ENCODE measurements at places on chromosomes 16 and 17.

- H3K4me1 ChIP-seq: no peaks in the 10 kb centered on the region
- no peak overlapping the region for H3K27ac ChIP-seq
- H3K4me3 ChIP-seq: no peak overlapping the region
- H3K36me3 ChIP-seq: no peaks in the 10 kb centered on the region
- no peaks in the 10 kb centered on the region for H3K27me3 ChIP-seq
Observed at GRCh38 chr17:61128661-61129115, 271.0 kb upstream of the TBX2 start.

- no peaks in the 10 kb centered on the region for H3K27me3 ChIP-seq
- H3K36me3 ChIP-seq: no peaks in the 10 kb centered on the region
- no peak overlapping the region for H3K27ac ChIP-seq
- DNase-seq: peak; percentile 21
Observed at GRCh38 chr16:27639561-27640276, 89.8 kb downstream of the KATNIP start.

GRCh38 chr17:53137869-53138268 is 684.9 kb upstream of the KIF2B start:
- no peak for DNase-seq
- no peaks in the 10 kb centered on the region for H3K4me1 ChIP-seq

DNA sequence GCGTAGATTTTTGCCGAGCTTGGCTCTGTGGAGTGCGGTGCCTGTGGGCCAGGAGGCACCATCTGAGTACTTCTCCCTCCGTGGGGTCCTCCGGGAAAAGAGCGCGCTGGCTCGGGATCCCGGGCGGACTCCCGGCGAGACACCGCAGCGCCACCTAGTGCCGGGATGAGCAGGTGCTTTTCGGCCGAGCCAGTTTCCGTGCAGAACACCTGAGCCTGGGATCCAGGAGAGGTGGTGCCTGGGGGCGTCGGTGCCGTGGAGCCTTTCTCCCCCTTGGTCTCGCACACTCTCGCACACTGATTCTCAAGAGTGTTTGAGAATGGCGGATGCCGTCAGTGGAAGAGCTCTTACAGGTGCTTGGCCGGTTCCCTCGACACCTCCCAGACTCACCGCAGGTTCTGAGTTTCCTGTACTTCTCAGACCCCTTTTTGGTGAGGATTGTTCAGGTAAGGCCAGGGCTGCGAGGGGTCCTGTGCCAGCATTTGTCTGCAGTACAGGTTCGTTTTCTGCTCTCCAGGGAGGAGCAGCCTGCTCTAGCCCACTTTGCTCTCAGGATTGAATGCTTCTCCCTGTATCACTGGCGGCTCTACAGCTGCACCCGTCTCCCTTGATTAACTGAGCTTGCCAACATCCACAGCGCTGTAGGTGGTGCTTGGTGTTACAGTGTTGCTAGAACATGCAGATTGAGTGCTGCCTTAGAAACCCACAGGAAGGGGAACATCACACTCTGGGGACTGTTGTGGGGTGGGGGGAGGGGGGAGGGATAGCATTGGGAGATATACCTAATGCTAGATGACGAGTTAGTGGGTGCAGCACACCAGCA is 23.3 kb downstream of the TBCD start:
- H3K27me3 ChIP-seq: no peaks in the 10 kb centered on the region
- H3K4me1 ChIP-seq: no peaks in the 10 kb centered on the region
- no peak overlapping the region for H3K4me3 ChIP-seq
- DNase-seq: peak; percentile 24
- H3K36me3 ChIP-seq: peaks cover 10% of the 10 kb centered on the region

DNA sequence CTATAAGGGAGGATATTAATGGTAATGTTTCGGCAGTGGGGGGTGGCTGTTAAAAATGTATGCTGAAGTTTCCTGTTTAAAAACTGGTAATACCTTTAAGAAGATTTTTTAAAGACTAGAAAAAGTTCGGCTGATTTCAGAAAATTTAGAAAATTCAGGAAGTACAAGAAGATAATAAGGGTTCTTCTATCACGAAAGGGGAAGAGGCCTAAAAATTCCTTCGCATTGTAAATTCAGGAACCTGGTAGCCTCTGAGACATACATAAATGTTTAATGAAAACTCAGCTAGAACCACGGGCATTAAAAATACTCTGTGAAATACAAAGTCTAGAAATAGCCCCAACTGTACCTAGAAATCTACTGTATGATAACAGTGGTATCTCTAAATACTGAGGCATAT is 181.2 kb downstream of the PARN start:
- H3K4me3 ChIP-seq: no peak overlapping the region
- H3K27ac ChIP-seq: no peak overlapping the region
- H3K27me3 ChIP-seq: no peaks in the 10 kb centered on the region
- DNase-seq: no peak
- peaks cover 4% of the 10 kb centered on the region for H3K4me1 ChIP-seq

DNA sequence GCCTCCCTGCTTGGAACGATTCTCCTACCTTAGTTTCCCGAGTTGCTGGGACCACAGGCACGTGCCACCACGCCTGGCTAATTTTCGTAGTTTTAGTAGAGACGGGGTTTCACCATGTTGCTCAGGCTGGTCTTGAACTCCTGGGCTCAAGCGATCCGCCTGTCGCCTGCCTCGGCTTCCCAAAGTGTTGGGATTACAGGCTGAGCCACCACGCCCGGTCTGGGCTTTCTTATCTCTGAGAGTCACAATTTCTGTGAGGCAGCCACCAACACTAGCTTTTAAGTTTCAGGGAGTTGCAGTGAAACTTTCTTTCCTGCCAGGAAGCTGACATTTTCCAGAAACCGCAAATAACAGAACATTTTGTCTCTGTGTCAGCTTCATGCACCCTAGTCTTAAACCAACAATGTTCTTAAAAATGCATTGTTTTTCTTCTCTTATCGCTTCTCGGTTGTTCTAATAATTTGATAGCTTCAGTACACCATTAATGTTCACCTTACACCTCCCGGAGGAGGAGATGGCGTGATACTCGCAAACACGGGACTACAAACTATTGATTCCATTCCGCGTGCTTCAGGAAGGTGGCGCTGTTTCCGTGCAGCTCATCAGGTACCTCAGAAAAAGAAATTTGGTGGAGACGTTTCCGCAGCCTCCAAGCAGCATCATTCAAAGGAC is 7.4 kb upstream of the DHRS7B start:
- H3K36me3 ChIP-seq: no peaks in the 10 kb centered on the region
- peak; percentile 74 for DNase-seq
- no peak overlapping the region for H3K27ac ChIP-seq
- H3K4me1 ChIP-seq: peaks cover 10% of the 10 kb centered on the region
- no peak overlapping the region for H3K4me3 ChIP-seq

GRCh38 chr16:11784038-11784369 is 13.1 kb downstream of the ZC3H7A start:
- H3K27ac ChIP-seq: no peak overlapping the region
- no peaks in the 10 kb centered on the region for H3K27me3 ChIP-seq
- H3K4me1 ChIP-seq: peaks cover 11% of the 10 kb centered on the region
- DNase-seq: no peak

DNA sequence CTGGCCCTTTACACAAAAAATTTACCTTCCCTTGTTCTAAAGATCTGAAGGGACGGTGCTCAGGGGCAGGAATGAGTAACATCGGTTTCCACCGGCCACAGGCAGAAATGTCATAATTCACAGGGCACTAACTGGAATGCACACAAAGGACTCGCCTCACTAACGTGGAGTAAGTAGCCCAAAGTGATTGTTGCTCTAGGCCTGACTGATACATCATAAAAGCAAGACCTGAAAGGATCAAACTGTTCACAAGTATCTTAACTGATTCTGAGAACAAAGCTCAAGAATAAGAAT is 8.9 kb upstream of the TCF25 start:
- H3K36me3 ChIP-seq: no peaks in the 10 kb centered on the region
- H3K27me3 ChIP-seq: no peaks in the 10 kb centered on the region
- H3K27ac ChIP-seq: no peak overlapping the region
- H3K4me3 ChIP-seq: no peak overlapping the region

DNA sequence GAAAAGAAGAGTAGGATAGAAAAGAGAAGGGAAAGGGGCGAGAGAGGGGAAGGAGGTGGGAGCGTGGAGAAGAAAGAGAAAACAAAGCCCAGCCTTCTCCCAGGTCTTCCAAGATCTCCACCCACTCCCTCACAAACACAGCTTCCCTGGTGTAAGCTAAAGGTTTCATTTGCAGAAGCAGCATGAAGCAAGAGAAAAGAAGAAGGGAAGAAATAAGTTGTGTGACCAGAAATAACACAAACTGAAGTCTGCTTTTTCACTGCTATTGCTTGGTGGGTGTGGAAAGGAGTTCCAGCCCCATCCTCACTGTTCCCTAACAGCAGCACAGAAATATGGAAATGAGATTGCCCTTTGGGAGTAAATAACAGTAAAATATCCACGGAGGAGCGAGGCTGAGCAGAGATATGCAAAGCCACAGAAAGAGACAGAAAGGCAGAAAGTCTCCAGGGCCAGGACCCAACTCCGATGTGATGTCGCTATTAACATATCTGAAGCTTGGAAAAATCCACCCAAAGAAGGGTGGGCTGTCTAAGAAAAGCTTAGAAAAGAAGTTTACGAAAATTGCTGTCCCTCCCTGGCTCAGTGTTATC is 10.3 kb upstream of the GAS7 start:
- H3K27ac ChIP-seq: no peak overlapping the region
- DNase-seq: no peak
- H3K4me1 ChIP-seq: peaks cover 7% of the 10 kb centered on the region
- H3K36me3 ChIP-seq: no peaks in the 10 kb centered on the region

DNA sequence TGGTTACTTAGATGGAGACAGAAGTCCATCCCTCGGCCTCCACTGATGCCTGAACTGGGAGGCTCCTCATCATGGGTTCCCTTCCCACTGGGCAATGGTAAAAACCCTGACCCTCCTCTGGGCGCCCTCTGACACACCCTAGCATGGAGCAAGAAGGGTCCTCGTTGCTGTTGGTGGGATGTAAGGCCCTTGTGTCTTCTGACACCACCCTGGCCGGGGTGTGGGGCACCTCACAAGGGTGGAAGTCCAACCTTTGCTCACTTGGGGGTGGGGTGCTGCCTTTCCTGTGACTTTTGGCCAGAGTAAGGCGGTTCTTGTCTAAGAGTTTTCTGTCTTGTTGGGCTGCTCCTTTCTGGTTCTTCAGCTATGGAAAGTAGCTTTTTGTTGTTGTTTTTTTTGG is 28.7 kb downstream of the MPRIP start:
- H3K4me3 ChIP-seq: no peak overlapping the region
- no peak for DNase-seq
- no peak overlapping the region for H3K27ac ChIP-seq
- H3K27me3 ChIP-seq: no peaks in the 10 kb centered on the region
- H3K36me3 ChIP-seq: no peaks in the 10 kb centered on the region
- H3K4me1 ChIP-seq: peaks cover 46% of the 10 kb centered on the region

DNA sequence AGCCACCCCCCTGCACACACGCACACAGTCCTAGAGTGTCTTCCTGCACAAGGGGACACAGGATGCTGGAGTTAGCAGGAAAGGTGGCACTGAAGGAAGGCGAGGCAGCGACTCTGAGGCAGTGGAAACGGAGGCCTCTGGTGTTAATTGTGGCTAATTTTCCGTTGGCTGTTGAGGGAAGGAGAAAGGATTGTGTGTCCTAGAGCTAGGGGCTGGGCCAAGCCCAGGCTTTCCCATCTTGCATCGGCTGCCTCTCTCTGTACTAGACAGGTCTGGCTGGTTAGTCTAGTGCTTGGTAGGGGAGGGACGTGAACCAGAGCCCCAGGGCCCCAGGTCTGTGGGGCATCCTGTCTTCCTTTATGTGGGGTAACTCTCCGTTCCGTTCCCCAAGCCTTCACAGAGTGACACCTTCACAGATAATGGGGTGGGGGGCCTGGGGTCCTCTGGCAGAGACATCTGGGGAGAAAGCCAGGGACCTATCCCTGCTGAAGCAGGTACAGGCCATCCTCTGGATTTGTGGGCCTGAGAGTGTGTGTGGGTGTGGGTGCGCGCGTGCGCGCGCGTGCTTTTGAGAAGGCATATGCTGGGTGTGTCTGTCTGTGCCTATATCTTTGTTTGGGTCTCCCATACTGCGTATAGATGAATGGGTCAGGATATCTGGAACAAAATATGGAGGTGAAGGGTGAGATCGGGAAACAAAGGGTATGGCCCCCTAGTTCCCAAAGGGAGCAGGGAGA is at the start of gene CHD3:
CHD3 (plus strand) TSS at position 606 of the 737 bp plus-strand sequence. CDS start 212 bp downstream, outside the sequence.
- peak within 1 kb of the TSS; percentile 97 for H3K27ac ChIP-seq
- H3K36me3 ChIP-seq: peaks cover 9% of the 10 kb centered on the region
- H3K4me1 ChIP-seq: peaks cover 53% of the 10 kb centered on the region
- H3K4me3 ChIP-seq: peak within 1 kb of the TSS; percentile 82
- H3K27me3 ChIP-seq: no peaks in the 10 kb centered on the region

GRCh38 chr17:34306466-34306865 is 12.8 kb upstream of the CCL8 start:
- DNase-seq: no peak
- no peaks in the 10 kb centered on the region for H3K27me3 ChIP-seq
- H3K27ac ChIP-seq: no peak overlapping the region
- H3K36me3 ChIP-seq: no peaks in the 10 kb centered on the region
- no peak overlapping the region for H3K4me3 ChIP-seq

DNA sequence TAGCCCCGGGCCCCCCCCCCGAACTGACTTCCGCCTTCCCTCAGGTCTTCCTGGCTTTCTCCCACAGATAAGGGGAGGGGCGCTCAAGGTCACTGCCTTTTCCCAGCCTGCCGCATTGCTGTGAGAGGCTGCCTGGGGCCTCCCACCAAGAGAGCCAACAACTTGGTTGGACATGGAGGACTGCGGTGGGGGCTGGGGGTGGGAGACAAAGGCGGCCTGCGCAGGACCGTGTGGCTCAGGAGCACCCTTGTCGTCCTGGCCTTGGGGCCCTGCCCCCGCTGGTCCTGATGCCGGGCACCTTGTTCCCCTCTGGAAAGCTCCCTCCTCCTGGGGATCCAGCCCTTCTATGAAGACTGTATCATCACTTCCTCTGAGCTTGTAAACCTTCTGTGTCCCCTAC is 105.6 kb upstream of the FOXF1 start:
- no peaks in the 10 kb centered on the region for H3K27me3 ChIP-seq
- no peaks in the 10 kb centered on the region for H3K4me1 ChIP-seq
- no peak overlapping the region for H3K4me3 ChIP-seq
- H3K36me3 ChIP-seq: no peaks in the 10 kb centered on the region
- H3K27ac ChIP-seq: no peak overlapping the region
- no peak for DNase-seq

GRCh38 chr16:84526794-84527531 is 22.5 kb upstream of the MEAK7 start:
- H3K36me3 ChIP-seq: no peaks in the 10 kb centered on the region
- H3K4me1 ChIP-seq: peaks cover 5% of the 10 kb centered on the region
- DNase-seq: no peak

DNA sequence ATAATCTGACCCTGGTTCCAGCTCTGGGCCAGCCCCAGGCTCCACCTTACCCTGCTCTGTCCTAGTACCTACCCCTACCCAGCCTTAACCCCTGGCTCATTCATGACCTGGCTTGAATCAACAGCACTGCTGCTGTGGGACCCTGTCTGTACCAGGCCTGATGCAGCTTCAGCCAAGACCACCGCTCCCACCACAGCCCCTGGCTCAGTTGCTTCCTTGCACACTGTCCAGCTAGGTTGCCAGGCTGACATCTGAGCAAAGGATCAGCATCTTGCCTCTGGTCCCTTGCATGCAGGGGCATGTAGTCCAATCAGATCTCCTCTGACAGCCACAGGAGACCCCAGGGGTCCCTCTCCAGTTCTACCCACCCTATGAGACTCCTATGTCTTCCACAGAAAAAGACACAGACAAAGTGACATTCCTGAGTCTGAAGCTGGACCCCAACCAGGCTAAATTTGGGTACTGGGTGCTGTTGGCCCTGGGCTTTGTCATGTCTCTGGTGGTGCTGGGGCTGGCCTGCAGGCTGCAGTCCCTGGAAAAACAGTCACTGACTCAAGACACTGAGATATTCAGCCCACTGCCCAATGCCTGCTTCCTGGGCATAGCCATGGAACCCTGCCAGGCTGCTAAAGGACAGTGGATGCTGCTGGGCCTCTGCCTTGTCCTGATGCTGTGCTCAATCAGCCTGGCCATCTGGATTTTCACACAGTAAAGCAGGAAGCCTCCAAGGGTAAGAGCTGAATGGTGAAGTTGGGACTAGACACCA is 3.9 kb upstream of the KCNH6 start:
- no peak overlapping the region for H3K27ac ChIP-seq
- H3K36me3 ChIP-seq: no peaks in the 10 kb centered on the region
- no peak for DNase-seq
- H3K4me3 ChIP-seq: no peak overlapping the region
- H3K4me1 ChIP-seq: peaks cover 16% of the 10 kb centered on the region
